ENCODE measurements at places on chromosomes 7 and 10. TPM values are rescaled to one million over a fixed set of nuclear protein-coding genes. Genes with fewer than 3 reads are reported as not detected.

Gene TRPV6
- 0.46 TPM for total RNA-seq

Gene OGDHL
- 1.9 TPM for total RNA-seq

Gene MLXIPL
- 0.41 TPM for total RNA-seq

Gene IMMP2L
- 13.9 TPM for total RNA-seq

Gene TMEM196
- total RNA-seq = not detected

Gene TMEM225B
- 0.43 TPM for total RNA-seq

Gene ALOX5
- 1.8 TPM for total RNA-seq

Gene LIPF
- total RNA-seq = not detected

Gene UTF1
- 0.18 TPM for total RNA-seq

Gene GPC2
- total RNA-seq = 7.6 TPM
